NCI-H226 (cell line): ENCODE measurements at places on chromosomes 7 and 10.

- no peak for DNase-seq
Observed at GRCh38 chr7:51209426-51209825, 107.2 kb downstream of the COBL start.

- no peak for DNase-seq
Observed at GRCh38 chr10:63692220-63692896, 171.2 kb downstream of the REEP3 start.

- no peak for DNase-seq
Observed at GRCh38 chr7:137172105-137172590, 171.4 kb downstream of the PTN start.

DNA sequence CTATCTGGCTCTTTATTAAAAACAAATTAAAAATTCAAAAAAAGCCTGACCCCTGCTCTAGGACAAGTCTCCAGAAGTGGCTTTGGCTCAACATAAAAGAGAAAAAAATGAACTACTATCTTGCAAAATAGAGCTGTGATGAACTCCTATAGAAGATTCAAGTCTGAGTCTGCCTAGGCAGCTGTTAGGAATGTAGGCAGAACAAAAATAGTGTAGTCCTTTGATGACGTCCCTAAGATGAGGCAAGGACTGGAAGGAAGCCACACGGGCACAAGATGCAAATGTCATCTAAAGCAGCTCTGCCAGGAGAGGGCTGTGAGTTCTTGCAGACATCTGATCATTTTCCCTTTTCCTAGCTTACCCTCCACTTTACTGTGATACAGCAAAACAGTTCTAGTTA lies 20.5 kb downstream of the ASNS start:
- no peak for DNase-seq

- no peak for DNase-seq
Observed at GRCh38 chr10:129897871-129898626, 66.0 kb downstream of the EBF3 start.

DNA sequence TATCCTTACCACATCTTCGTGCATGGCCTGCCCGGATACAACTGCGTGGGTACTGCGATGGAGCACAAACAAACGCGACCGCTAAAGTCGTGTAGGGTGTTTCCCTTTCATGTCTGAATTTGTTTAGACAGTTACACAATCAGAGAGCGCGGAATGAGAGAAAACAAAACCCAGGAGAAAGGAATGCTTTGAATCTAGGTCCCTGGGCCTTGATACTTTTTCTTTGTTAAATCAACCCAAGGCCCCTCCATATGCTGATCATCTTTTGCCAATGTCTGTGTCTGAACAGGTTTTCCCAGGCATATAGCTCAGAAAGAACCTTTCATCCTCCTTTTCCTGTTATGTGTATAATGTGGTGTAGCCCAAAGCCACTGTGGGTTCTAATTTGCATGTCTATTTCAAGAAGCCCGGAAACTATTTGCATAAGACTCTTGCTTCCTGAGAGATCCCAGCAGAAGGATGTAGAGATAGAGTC lies 145.8 kb downstream of the FRMD4A start:
- no peak for DNase-seq

DNA sequence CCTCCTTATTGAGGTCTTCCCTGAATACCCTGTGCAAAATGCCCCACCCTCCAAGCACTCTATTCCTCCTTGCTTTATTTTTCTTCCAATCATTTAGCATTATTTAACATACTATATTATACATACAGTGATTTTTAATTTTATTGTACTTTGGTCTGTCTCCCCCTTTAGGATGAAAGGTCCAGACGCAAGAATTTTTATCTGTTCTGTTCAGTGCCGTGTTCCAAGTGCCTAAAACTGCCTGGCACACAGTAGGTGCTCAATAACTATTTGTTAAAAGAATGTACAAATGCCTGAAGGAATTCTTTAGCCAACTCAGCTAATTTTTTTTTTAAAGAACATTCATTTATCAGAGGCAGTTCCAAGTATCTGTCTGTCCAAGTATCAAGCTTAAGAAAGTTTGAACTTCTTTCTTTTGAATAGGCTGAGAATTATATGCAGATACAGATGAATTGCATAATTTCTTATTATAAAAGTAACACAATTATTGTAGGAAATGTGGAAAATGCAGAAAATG lies 34.1 kb upstream of the SLC25A13 start:
- DNase-seq: no peak
